ENCODE measurements at places on chromosomes 16 and 17. TPM values are rescaled to one million over a fixed set of nuclear protein-coding genes. Genes with fewer than 3 reads are reported as not detected.

DNA sequence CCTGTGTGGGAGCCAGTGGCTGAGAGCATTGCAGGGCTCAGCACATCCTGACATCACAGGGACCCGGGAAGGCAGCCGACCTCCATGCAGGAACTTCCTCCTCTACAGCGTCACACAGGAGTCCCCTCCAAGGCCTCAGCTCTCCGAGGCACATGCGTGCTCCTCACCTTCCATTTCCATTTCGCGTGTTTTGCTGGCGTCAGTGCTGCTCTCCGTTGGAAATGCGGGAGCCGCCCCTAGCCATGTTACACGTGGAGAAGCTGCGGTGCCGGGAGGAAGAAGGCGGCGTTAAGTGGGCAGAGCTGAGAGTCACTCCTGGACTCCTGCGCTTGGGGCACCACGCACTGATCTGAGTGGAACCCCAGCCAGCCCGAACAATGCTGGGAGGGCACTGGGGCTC is 25.2 kb upstream of the CRISPLD2 start:
- H3K4me1 ChIP-seq = no peaks in the 10 kb centered on the region
- no peak for DNase-seq
- no peaks in the 10 kb centered on the region for H3K27me3 ChIP-seq
- no peaks in the 10 kb centered on the region for H3K36me3 ChIP-seq

DNA sequence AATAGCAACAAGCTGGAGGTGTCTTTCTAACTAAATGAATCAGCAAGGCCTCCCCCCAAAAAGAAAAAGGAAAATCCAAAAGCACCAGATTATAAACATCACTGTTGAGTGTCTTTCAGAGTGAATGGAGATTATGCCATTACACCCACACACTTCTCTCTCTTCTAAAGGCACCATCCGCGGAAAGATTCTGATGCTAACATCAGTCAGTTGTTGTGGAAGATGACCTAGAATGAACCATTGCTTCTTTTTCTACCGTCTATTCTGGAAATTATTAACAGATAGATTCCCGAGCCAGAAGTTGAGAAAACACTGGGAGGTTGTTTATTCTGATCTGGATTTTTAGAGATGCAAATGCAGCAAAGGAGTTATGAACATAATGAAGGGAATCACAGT is 60.9 kb upstream of the FAM20A start:
- no peak overlapping the region for H3K4me3 ChIP-seq
- no peaks in the 10 kb centered on the region for H3K36me3 ChIP-seq
- H3K27ac ChIP-seq = no peak overlapping the region

- peak; percentile 83 for DNase-seq
- H3K27me3 ChIP-seq = no peaks in the 10 kb centered on the region
- no peak overlapping the region for H3K4me3 ChIP-seq
- peak overlapping the region; percentile 81 for H3K27ac ChIP-seq
Observed at GRCh38 chr17:57440522-57441269, 184.4 kb downstream of the MSI2 start.

- no peak for DNase-seq
- H3K4me1 ChIP-seq = no peaks in the 10 kb centered on the region
- H3K27me3 ChIP-seq = no peaks in the 10 kb centered on the region
- H3K4me3 ChIP-seq = no peak overlapping the region
Observed at GRCh38 chr17:33267271-33267790, 25.8 kb downstream of the ASIC2 start.

- no peak overlapping the region for H3K27ac ChIP-seq
- H3K36me3 ChIP-seq = no peaks in the 10 kb centered on the region
- DNase-seq = no peak
Observed at GRCh38 chr17:5837055-5837491, 233.1 kb upstream of the WSCD1 start.

GRCh38 chr16:53506254-53506653 is 3.2 kb upstream of the AKTIP start:
- H3K36me3 ChIP-seq = no peaks in the 10 kb centered on the region
- peaks cover 7% of the 10 kb centered on the region for H3K4me1 ChIP-seq
- DNase-seq = no peak
- no peaks in the 10 kb centered on the region for H3K27me3 ChIP-seq
- no peak overlapping the region for H3K4me3 ChIP-seq
- H3K27ac ChIP-seq = no peak overlapping the region

GRCh38 chr16:27281243-27281642 is 12.7 kb upstream of the NSMCE1 start:
- H3K27me3 ChIP-seq = no peaks in the 10 kb centered on the region
- DNase-seq = no peak
- no peak overlapping the region for H3K4me3 ChIP-seq
- H3K36me3 ChIP-seq = no peaks in the 10 kb centered on the region
- H3K27ac ChIP-seq = no peak overlapping the region

DNA sequence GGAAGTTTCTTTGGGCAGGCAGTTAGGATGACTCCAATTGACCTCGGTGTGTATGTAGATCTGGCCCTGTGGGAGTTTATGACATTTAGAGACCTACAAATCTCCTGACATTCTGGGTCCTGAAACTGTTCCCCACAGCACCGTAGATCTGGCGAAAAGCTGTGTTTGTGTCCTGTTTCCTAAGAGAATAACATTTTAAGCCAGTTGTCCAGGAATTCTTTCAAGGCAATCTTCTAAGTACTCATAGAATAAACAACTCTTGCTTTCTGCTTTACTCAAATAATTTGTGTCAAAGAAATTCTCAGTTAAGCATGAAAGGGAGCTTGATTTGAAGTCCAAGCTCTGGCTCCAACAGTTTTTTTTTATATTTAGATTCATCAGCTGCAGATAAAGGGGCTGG is 78.5 kb upstream of the ELAC2 start:
- H3K4me1 ChIP-seq = no peaks in the 10 kb centered on the region
- H3K36me3 ChIP-seq = no peaks in the 10 kb centered on the region
- no peak overlapping the region for H3K4me3 ChIP-seq
- H3K27ac ChIP-seq = no peak overlapping the region
- no peaks in the 10 kb centered on the region for H3K27me3 ChIP-seq
- DNase-seq = peak; percentile 15

DNA sequence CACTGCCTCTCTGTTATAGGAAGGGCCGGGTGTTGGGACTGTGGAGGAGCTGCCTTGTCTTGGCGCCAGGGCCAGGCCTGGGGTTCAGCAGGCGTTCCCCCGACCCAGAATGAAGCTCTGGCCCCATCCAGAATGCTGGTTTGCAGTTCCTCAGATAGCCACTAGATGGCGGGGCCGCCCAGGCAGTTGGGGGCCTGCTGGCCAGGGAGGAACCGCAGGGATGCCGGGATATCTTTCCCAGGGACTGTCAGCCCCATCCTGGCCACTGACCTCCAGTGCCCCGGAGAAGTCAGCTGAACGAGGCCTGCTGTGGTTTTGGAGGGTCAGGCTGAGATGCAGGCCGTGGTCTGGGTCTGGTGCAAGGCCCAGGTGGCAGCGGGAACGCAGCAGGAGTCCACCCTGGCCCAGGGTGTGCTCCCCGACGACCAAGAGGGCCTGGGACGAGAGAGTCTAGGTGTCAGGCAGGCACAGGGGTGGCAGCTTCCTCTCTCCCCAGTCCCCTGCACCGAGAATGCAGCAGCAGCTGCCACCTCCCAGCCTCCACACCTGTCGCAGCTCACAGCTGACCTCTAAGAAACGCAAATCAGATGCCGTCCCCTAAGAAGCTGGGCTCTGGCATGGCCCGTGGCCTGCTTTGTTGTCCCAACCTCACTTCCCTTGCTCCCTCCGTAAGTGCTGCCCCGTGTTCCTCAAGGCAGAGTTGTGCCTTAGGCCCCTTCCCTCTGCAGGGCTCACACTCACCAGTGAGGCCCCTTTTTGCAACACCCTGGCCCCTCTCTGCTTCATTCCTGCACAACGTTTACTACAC is 51.2 kb downstream of the RMI2 start:
- no peaks in the 10 kb centered on the region for H3K36me3 ChIP-seq
- H3K4me3 ChIP-seq = no peak overlapping the region
- peak; percentile 70 for DNase-seq
- no peaks in the 10 kb centered on the region for H3K4me1 ChIP-seq

The CCDC200 gene
- not detected for total RNA-seq

The PLXDC1 gene
- total RNA-seq = 11.1 TPM

The MSLN gene
- total RNA-seq = 19.4 TPM
